ENCODE measurements at places on chromosomes 2 and 18. TPM values are rescaled to one million over a fixed set of nuclear protein-coding genes. Genes with fewer than 3 reads are reported as not detected.

- H3K27ac ChIP-seq: no peak overlapping the region
- peaks cover 14% of the 10 kb centered on the region for H3K4me1 ChIP-seq
- DNase-seq: no peak
- no peak overlapping the region for H3K4me3 ChIP-seq
Observed at GRCh38 chr2:162327806-162328205, 9.3 kb upstream of the IFIH1 start.

- H3K4me3 ChIP-seq: no peak overlapping the region
- no peaks in the 10 kb centered on the region for H3K27me3 ChIP-seq
- H3K4me1 ChIP-seq: no peaks in the 10 kb centered on the region
- H3K27ac ChIP-seq: no peak overlapping the region
- no peaks in the 10 kb centered on the region for H3K36me3 ChIP-seq
- no peak for DNase-seq
Observed at GRCh38 chr2:235588750-235589149, 94.9 kb downstream of the AGAP1 start.

DNA sequence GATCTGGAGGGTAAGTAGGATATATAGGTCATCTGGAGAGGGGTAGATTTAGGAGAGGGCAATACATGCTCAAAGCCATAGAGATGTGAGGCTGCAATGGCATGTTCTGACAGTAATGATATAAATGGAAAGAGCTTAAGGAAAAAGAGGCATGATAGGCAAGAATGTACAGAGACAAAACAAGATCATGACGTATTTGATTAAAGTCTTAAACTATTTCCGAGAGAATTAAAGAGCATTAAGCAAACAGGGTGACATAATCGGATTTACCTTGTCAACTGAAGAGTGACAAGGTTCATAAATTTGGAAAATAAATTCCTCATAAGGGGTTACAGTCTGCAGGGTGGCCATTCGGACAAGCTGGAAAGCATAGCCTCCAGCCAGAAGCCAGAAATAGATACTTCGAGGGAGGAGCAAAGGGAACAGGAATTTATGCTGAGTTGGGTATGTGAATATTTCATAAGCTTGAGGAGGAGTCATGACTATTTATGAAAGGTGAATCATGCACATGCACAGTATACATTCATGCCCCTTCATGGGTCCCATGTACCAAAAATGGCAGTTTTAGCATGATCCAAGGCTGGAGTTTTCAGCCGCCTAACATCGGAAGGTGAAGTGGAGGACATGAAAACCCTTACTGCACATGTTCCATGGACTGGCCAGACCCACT, 396.2 kb upstream of the VWC2L start:
- DNase-seq: no peak
- no peaks in the 10 kb centered on the region for H3K36me3 ChIP-seq
- no peaks in the 10 kb centered on the region for H3K4me1 ChIP-seq
- no peaks in the 10 kb centered on the region for H3K27me3 ChIP-seq
- no peak overlapping the region for H3K4me3 ChIP-seq

DNA sequence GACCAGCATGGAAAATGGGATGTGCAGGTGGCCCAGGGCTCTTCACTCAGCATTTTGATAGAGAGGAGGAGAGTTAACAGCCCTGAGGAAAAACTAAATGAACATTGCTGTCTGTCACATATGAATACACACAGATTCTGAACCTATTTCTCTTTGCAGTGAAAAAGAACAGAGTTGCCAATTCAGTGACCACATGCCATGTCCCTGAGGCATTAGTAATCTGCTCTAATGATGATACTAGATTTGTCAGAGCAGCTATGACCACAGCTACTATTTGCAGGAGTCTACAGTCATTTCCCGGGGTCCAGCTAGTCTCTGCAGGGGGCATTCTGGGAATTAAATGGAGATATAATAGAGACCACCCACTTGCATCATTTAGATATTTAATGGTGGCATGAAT, 267.6 kb downstream of the TMX3 start:
- no peaks in the 10 kb centered on the region for H3K36me3 ChIP-seq
- DNase-seq: no peak
- no peak overlapping the region for H3K4me3 ChIP-seq
- no peak overlapping the region for H3K27ac ChIP-seq
- no peaks in the 10 kb centered on the region for H3K27me3 ChIP-seq

DNA sequence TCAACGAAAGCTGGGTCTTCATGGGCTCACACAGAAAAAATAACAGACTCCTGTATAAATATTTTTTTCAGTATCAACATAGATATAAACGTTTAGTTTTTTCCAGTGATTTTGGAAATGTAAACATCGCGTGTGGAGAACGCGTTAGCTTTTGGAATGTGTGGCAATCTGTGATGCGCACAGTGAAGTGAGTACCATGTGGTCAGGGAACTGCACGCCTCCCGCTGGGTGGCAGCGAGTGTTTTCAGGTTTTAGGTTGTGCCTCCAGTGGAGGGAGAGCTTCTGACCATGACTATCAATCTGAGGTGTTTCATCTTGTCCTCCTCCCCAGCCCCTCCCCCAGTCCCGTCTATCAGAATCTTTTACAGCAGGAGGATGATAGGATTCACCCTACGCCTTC, 127.8 kb downstream of the ARHGAP28 start:
- no peaks in the 10 kb centered on the region for H3K27me3 ChIP-seq
- H3K27ac ChIP-seq: no peak overlapping the region
- H3K4me3 ChIP-seq: no peak overlapping the region
- no peaks in the 10 kb centered on the region for H3K36me3 ChIP-seq
- H3K4me1 ChIP-seq: no peaks in the 10 kb centered on the region

DNA sequence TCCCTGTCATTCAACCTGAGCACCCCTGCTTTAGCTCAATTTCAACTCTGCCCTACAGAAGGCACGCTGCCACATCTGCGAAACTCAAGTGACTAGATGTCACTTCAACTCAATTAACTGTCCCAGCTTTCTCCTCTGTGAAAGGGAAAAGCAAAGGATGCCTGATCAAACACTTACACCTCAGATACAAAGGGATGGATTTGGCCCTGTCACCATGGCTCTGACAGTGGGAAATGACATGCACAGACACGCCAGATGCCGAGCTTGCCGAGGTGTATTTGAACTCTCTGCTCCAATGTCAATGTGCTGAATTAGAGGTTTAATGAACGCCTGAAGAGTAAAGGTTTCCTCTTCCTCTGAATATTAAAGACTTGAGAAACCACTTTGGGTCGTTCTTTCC, 481.1 kb downstream of the CBLN2 start:
- no peaks in the 10 kb centered on the region for H3K4me1 ChIP-seq
- no peak for DNase-seq
- H3K27ac ChIP-seq: no peak overlapping the region
- no peak overlapping the region for H3K4me3 ChIP-seq
- H3K36me3 ChIP-seq: no peaks in the 10 kb centered on the region
- no peaks in the 10 kb centered on the region for H3K27me3 ChIP-seq

GRCh38 chr2:179170901-179171300, 93.7 kb downstream of the SESTD1 start:
- no peaks in the 10 kb centered on the region for H3K36me3 ChIP-seq
- H3K27ac ChIP-seq: no peak overlapping the region
- no peak for DNase-seq
- H3K27me3 ChIP-seq: no peaks in the 10 kb centered on the region

GRCh38 chr2:42297322-42297936, 63.6 kb downstream of the COX7A2L start:
- no peaks in the 10 kb centered on the region for H3K4me1 ChIP-seq
- DNase-seq: no peak
- H3K4me3 ChIP-seq: no peak overlapping the region
- H3K36me3 ChIP-seq: no peaks in the 10 kb centered on the region

DNA sequence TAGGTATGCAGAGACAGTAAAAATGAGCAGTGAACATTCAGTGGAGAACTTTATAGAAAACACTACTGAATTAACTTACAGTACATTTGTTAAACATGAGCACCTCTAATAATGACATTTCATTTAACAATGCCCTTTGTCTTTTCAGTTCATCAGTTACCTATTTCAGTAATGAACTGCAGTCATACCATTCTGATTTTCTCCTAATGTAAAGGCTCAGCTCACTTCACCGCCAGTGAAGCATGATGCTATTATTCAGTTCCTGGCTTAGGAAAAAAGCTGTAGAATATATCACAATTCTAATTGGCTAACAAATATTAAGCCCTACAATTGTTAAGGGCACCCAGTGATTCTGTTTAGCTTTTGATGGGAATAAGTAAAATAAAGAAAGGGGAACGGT, 37.1 kb upstream of the CCDC93 start:
- H3K4me3 ChIP-seq: no peak overlapping the region
- H3K4me1 ChIP-seq: peaks cover 33% of the 10 kb centered on the region
- no peaks in the 10 kb centered on the region for H3K36me3 ChIP-seq
- peaks cover 7% of the 10 kb centered on the region for H3K27me3 ChIP-seq
- H3K27ac ChIP-seq: no peak overlapping the region
- no peak for DNase-seq

DNA sequence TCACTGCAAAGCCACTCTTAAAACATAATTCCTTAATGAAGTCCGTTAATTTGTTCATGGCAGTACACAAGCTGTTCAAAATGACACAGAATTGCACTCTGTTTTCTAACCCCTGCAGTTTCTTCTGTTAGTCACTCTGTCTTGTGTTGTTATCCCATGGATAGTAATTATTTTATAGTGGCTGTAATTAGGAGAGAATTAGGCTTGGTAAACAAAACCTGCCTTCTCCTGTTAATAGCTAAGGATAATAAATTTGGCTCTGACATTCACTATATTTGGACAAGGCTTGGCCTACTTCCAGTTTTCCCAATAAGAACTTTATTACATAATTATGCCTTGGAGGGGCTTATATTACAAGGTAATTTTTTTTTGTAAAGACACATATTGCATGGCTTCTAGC, 330.3 kb upstream of the FIGN start:
- H3K36me3 ChIP-seq: no peaks in the 10 kb centered on the region
- no peaks in the 10 kb centered on the region for H3K27me3 ChIP-seq
- H3K4me3 ChIP-seq: no peak overlapping the region
- DNase-seq: no peak

- no peaks in the 10 kb centered on the region for H3K36me3 ChIP-seq
- H3K4me1 ChIP-seq: no peaks in the 10 kb centered on the region
- peaks cover 4% of the 10 kb centered on the region for H3K27me3 ChIP-seq
- no peak overlapping the region for H3K27ac ChIP-seq
Observed at GRCh38 chr2:177633910-177634294, 241.3 kb downstream of the AGPS start.

Gene FBXO48
- total RNA-seq: 1.5 TPM

Gene CCDC178
- 0.73 TPM for total RNA-seq

Gene PRADC1
- 23.3 TPM for total RNA-seq

Gene DOCK10
- 47.4 TPM for total RNA-seq

Gene FBXO41
- 2.4 TPM for total RNA-seq

Gene PCARE
- 0.05 TPM for total RNA-seq

Gene CHRND
- not detected for total RNA-seq

Gene UBE2E3
- 59.1 TPM for total RNA-seq

Gene COL3A1
- total RNA-seq: 5,576 TPM

Gene SCYGR7
- not detected for total RNA-seq

Gene SKOR2
- total RNA-seq: not detected

All from left lung (tissue), 14 donors.